ENCODE measurements at places on chromosomes 11 and 22. TPM values are rescaled to one million over a fixed set of nuclear protein-coding genes. Genes with fewer than 3 reads are reported as not detected.

DNA sequence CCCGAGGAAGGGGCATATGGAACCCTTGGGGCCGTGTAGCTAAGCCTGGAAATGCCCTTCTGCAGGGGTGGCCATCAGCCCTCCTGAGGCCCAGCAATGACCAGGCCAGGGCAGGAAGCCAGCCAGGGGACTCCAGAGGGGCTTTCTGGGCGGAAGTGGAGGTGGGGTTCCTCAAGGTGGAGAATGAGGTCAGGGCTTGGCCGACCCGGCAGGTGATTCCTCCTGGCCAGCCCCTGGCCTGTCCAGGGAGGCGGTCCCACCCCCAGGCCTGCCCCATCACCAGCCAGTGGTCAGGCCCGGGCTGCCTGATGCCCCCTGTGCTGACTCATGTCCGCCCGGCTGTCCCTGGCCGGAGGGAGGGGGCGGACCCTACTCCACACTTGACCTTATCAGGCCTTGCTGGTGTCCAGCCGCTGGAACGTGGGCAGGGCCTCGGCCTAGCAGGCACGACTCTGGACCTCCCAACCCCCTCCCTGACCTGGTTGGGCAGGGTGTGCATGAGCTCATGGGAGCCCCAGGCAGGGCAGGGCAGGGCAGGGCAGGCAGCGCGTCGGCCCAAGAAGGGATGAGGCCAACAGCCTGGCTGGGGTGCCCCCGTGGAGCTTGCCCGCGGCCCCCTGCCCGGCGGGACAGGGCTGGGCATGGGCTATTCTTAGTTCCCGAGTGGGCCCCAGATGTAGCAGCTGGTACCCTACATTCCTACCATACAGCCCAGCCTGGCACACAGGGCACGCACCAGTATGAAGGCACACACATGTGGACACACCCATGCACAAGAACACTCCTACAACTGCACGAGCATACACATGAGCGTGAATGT is 35.9 kb downstream of the RPL3 start:
- no peaks in the 10 kb centered on the region for H3K4me1 ChIP-seq
- DNase-seq: peak; percentile 84
- H3K27me3 ChIP-seq: no peaks in the 10 kb centered on the region
- H3K36me3 ChIP-seq: no peaks in the 10 kb centered on the region
- H3K4me3 ChIP-seq: no peak overlapping the region

- DNase-seq: peak; percentile 90
- H3K4me1 ChIP-seq: no peaks in the 10 kb centered on the region
- H3K4me3 ChIP-seq: peak overlapping the region; percentile 68
- peak overlapping the region; percentile 81 for H3K27ac ChIP-seq
- H3K36me3 ChIP-seq: no peaks in the 10 kb centered on the region
- no peaks in the 10 kb centered on the region for H3K27me3 ChIP-seq
These were observed 21.1 kb downstream of the SERPINH1 start for GRCh38 chr11:75582895-75583717.

DNA sequence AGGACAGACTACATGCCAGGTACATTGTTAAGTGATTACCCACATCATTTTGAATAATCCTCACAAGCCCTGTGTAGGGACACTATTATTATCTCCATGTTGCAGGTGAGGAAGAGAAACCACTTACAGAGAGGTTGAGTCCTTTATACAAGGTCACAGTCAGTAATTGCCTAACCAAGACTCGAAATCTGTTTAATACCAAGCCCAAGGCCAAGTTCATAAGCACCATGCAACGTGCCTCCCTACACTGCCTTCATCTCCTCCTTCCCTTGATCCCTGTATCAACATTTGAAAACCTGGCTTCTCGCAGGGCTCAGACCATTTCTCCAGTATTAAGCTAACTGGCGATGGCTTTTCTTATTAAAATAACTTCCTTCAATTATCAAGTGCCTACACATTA is 41.7 kb upstream of the SEZ6L start:
- no peak for DNase-seq
- H3K4me3 ChIP-seq: no peak overlapping the region
- H3K27me3 ChIP-seq: no peaks in the 10 kb centered on the region
- no peaks in the 10 kb centered on the region for H3K36me3 ChIP-seq
- H3K4me1 ChIP-seq: no peaks in the 10 kb centered on the region
- H3K27ac ChIP-seq: no peak overlapping the region

GRCh38 chr11:115322553-115323203 is 181.5 kb downstream of the CADM1 start:
- no peak for DNase-seq
- no peaks in the 10 kb centered on the region for H3K36me3 ChIP-seq
- H3K4me3 ChIP-seq: no peak overlapping the region

Gene PUS3
- total RNA-seq: 9.4 TPM

Gene TRPC6
- total RNA-seq: 2.6 TPM

Gene ZNRF3
- total RNA-seq: 11.8 TPM
